H1 (cell line): ENCODE measurements at places on chromosomes 3 and 15.

DNA sequence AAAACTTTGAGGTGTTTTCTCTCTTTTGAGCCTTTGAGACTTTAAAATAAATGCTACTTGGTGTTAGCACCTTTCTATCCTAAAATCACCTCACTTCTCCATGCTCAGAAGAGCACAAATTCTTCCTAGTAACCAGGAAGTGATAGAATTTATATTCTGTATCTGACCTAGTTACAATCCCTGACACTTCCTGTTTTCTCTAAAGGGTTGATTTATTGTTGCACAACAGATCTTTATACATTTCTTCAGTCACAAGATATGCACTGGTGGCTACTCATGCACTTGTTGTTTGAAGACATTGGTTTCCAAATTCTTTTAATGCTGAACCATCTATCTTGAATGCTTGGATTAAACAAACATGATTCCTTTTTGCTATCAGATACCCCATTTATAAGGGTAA, 47.2 kb upstream of the CNTN3 start:
- no peaks in the 10 kb centered on the region for H3K27me3 ChIP-seq
- no peak overlapping the region for H3K4me3 ChIP-seq
- DNase-seq: no peak
- H3K36me3 ChIP-seq: no peaks in the 10 kb centered on the region
- no peaks in the 10 kb centered on the region for H3K4me1 ChIP-seq
- H3K27ac ChIP-seq: no peak overlapping the region

DNA sequence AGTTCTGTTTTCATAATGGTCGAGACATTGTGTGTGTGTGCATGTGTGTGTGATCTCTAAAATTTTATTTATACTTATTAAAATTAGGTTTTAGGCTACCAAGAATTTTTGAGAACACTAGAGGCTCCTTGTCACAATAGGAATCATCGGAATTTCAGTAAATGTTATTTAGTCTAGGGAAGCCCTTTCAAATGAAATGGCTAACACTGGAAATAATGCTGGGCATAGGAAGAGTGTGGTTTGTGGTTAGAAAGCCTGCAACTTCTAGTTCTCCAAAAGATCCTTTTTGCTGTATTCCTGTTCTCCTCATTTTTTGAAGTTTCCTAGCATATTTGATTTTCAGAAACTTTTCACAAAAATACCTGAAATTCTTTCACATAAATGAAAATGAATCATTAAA, 92.5 kb upstream of the MBNL1 start:
- H3K4me1 ChIP-seq: no peaks in the 10 kb centered on the region
- H3K4me3 ChIP-seq: no peak overlapping the region
- H3K27me3 ChIP-seq: no peaks in the 10 kb centered on the region
- H3K27ac ChIP-seq: no peak overlapping the region
- DNase-seq: no peak
- no peaks in the 10 kb centered on the region for H3K36me3 ChIP-seq

- no peaks in the 10 kb centered on the region for H3K36me3 ChIP-seq
- H3K4me3 ChIP-seq: no peak overlapping the region
- no peaks in the 10 kb centered on the region for H3K27me3 ChIP-seq
- no peaks in the 10 kb centered on the region for H3K4me1 ChIP-seq
- no peak for DNase-seq
Measured at GRCh38 chr3:32996048-32996754, 44.8 kb downstream of the CCR4 start.

DNA sequence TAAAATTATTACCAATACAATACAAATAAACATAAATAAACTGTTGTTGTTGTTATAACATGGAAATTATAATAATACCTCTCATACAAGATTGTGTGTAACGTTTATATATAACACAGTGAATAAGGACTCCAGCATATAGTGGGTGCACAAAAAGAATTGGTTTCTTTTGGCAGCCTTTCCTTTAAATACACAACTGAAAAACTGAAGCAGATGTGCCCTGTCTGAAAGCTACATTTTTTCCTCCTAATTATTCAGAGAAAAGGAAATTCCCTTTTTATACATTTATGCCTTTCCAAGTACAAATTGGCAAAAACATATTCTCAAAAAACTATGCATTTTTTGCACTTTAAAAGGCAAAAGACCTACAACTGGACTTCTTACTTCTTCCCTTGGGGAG, 928.9 kb upstream of the NR2F2 start:
- H3K4me3 ChIP-seq: no peak overlapping the region
- no peaks in the 10 kb centered on the region for H3K27me3 ChIP-seq
- H3K27ac ChIP-seq: no peak overlapping the region
- no peak for DNase-seq

GRCh38 chr3:104960579-104960978, 406.1 kb upstream of the ALCAM start:
- H3K36me3 ChIP-seq: no peaks in the 10 kb centered on the region
- H3K27me3 ChIP-seq: no peaks in the 10 kb centered on the region
- H3K4me3 ChIP-seq: no peak overlapping the region
- H3K27ac ChIP-seq: no peak overlapping the region
